ENCODE measurements at places on chromosomes 4 and X.
A peak's percentile ranks its signal among the peaks of the same experiment; 100 is the strongest.

- no peak for DNase-seq
These were observed 8.4 kb upstream of the VSIG1 start for GRCh38 chrX:108036298-108036973.

- DNase-seq: no peak
These were observed 17.6 kb downstream of the HS6ST2 start for GRCh38 chrX:132940727-132941327.

DNA sequence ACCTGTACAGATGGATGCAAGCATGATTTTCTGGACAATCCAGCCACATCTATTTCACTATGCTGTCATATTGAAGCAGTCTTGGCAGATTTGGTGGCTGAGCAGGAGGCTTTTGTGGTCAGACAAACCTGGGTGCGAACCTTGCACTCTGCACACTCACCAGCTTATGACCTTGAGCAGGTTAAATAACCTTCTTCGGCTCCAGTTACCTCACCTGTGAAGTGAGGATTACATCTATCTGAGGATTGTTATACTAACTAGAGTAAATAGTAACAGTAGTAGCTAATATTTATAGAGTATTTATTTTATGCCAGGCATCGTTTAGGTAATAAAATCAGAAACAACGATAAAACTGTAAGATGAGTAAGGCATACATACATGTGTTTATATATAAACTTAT, 150.0 kb downstream of the PPP3CA start:
- DNase-seq: no peak

GRCh38 chrX:24790166-24790565, 96.4 kb downstream of the POLA1 start:
- DNase-seq: no peak

GRCh38 chr4:173486714-173487392, 43.2 kb downstream of the HAND2 start:
- peak; percentile 23 for DNase-seq

DNA sequence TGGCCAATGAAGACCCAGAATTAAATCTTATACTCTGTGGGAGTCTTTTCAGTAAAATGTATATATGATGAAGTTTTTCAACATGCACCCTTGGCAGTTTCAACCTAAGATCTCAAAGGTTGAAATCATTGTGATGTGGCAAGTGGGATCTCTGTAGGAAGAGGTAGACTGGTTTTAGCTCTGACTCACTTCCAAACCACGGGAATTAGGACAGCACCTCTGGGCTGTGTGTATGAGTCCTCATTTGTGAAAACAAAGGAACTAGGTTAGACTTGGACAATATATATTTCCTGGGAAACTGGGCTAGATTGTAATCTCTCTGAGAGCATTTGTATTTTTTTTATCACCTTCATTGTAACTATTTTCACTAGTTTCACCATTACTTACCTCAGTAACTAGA, 333.0 kb downstream of the ADGRL3 start:
- no peak for DNase-seq

- DNase-seq: no peak
These were observed at the start of gene EDA2R for GRCh38 chrX:66638591-66639500. Gene EDA2R (minus strand): TSS chrX:66639078. CDS start chrX:66616020, 23,058 bp downstream.

DNA sequence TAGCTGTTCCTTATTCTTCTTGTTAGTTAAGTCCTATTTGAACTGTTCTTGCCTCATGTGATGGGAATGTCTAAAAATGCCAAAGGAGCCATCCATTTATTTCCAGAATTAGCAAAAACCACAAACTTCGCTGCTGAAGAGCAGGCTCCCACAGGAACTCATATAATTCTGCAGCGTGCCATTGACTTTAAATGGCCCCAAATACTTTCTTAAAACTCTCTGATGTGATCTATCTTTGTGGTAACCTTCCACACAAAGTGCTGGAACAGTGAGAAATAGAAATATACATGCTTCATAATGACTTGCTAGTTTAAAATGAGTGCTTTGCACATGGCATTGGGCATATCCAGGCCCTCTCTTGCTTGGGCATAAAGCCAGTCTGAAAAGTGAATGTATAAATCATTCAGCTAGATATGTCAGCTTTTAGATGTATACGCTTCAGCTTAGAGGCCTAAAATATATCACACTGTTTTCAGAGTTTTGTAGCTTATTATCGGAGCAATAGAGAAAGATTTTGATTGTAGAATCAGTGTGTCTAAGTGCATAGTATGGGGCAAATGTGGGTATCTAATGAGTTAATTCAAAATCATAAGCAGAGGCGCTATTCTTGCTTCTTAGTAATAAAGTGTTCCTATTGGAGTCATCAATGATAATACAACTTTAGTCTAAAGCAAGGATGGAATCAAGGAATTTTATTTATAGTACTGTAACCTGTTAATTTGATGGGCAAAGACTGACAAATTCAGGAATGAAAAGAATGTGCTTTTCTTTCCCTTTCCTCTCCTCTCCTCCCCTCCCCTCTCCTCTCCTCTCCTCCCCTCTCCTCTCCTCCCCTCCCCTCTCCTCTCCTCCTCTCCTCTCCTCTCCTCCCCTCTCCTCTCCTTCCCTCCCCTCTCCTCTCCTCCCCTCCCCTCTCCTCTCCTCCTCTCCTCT, 392.2 kb upstream of the ZFP42 start:
- no peak for DNase-seq

- no peak for DNase-seq
These were observed 15.8 kb upstream of the UXT start for GRCh38 chrX:47674776-47675175.

DNA sequence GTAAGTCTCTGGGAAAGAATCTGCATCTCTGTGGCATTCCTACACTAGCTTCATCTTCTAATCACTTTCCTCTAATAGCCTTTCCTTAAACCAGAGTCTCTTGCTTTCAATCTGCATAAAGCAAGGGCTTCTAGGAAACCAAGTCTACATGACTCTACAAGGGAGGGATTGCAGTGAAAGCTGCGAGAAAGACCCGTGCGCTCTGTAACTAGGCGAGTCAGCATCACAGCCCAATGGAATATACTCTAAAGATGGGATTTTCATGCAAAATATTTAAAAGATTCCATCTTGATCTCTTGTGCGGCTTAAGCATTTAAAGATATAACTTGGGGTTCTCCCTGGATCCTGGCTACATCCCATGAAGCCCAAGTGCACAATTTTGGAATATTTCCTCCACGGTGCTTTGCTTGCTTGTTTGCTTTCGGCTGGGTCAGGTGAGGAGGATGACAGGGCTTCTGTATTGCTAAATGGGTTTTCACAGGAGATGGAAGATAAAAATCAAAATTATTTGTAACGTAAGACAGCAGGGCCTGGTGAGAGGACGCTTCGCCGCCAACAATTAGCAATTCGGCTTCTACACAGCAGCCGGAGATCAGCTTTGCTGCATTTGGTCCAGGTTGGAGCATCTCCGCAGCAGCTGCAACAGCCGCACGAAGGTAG, 687 bp upstream of the GRIA2 start:
- DNase-seq: no peak
